SHP77 (cell line): ENCODE measurements at places on chromosomes 12 and 14.

DNA sequence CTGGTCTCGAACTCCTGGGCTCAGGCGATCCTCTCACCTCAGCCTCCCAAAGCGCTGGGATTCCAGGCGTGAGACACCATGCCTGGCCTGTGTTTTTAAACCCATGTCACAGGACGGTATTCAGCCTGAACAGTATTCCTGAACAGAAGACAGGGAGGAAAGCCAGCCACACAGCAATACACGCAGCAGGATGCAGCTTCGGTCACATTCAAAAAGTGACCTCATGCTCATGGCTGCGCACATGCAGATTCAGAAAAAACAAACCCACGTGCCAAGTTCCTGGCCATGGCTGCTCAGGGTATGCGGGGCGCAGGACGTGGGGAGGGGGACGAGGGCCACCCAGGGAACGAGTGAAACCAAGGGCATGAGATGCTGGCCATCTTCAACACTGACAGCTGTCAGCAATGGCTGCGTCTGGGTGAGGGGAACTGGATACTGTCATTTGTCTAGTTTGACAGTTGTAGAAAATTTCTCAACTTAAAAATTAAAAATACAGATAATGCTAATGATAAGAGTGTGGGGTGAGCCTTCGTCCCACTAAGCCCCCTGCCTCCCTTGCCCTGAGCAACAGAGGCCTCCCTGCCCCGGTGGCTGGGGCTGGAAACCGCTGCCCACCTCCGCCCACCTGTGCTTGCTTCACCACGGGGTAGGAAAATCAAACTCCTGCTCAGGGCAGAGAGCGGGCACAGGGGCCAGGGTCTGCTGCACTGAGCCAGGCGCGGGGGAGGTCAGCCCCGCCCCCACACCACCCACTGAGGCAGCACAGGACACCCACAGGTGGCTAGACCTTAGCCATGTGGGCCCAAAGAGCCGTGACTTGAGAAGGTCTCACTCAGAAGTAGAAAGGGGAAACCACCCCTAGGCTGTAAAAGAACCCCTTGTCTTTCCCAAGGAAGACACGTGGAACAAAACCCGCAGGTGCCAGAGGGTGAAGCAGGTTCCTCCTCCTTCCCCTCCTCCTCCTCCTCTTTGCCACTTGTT is 84.2 kb downstream of the SCARB1 start:
- DNase-seq = no peak

DNA sequence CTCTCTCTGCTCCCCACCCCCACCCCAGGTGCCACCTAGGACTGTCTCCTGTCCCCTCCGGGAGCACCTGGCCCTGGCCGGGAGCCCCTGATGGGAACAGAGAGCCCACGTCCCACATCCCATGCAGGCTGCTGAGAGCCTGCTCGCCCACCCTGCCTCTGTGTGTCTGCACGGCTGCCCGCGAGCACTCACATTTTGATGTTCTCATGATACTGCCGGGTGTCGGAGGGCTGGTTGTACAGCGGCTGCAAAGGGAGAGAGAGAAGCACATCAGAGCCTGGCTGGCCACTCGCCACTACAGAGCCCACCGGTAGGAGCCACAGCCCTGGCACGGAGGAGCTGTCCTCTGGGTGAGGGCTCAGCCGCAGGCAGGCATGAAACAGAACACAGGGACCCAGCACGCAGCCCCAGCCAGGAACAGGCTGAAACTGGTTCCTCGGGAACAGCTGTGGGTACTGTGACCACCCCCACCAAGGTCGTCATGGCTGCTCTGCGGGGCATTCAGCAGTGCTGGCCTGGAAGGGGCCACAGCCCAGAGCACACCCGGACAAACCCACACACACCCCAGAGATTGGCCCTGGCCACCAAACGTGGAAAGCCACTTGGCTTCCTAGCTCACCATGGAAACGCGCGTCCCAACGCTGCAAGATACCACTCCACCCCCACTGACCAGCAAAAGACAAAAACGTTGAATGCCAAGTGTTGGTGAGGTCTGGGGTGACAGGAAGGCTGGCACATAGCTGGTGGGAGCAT is 117.6 kb downstream of the NCOR2 start:
- no peak for DNase-seq

DNA sequence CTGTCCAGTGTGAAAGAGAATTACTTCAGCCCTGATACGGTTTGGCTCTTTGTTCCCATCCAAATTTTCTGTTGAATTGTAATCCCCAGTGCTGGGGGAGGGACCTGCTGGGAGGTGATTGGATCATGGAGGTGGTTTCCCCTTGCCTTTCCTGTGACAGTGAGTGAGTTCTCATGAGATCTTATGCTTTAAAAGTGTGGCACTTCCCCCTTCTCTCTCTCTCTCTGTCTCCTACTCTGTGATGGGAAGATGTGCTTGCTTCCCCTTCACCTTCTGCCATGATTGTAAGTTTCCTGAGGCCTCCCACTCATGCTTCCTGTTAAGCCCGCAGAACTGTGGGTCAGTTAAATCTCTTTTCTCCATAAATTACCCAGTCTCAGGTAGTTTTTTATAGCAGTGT is 5.5 kb upstream of the SLC15A5 start:
- no peak for DNase-seq

- DNase-seq = no peak
These were observed 23.1 kb downstream of the VASH1 start for GRCh38 chr14:76784266-76784874.

DNA sequence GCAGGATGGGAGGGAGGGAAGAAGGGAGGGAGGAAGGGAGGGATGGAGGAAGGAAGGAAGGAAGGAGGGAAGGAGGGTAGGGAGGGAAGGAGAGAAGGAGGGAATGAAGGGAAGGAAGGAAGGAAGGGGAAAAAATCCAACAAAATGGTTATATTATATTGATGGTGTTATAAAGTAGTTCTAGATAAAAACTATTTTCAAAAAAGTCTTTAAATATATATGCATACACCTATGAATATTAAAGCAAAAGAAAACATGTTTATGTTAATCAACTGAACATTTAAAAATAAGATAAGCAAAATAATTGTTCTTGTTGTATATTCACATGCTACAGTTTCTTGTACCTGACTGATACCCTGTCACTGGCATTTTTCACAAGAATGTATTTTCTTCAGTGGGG is 1.9 kb downstream of the BDKRB1 start:
- DNase-seq = no peak

- DNase-seq = no peak
These were observed 97.2 kb upstream of the SYT1 start for GRCh38 chr12:78767264-78767981.

GRCh38 chr12:25401547-25402345 is 151.0 kb upstream of the KRAS start:
- DNase-seq = no peak

GRCh38 chr12:106211973-106212372 is 35.8 kb downstream of the CKAP4 start:
- DNase-seq = peak; percentile 10

- DNase-seq = peak; percentile 20
These were observed 62.7 kb upstream of the HECTD1 start for GRCh38 chr14:31270196-31270772.

DNA sequence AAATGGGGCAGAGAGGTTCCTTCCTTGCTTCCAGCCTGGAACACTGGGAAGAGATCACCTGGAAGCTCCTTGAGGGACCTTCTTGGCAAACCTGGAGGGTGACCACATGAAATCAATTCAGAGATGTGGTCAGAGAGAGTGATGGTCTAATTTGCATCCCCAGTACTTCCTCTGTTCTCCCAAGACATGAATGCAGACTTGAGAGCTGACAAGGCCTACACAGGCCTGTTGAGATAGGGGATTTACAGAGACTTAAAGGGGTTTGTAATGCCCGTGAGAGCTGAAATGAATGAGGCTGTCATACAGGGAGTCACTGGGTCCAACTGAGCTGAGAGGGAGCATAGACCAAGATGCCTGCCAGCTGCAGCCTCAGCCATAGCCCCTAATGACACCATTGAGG is 45.1 kb downstream of the TMX1 start:
- no peak for DNase-seq

DNA sequence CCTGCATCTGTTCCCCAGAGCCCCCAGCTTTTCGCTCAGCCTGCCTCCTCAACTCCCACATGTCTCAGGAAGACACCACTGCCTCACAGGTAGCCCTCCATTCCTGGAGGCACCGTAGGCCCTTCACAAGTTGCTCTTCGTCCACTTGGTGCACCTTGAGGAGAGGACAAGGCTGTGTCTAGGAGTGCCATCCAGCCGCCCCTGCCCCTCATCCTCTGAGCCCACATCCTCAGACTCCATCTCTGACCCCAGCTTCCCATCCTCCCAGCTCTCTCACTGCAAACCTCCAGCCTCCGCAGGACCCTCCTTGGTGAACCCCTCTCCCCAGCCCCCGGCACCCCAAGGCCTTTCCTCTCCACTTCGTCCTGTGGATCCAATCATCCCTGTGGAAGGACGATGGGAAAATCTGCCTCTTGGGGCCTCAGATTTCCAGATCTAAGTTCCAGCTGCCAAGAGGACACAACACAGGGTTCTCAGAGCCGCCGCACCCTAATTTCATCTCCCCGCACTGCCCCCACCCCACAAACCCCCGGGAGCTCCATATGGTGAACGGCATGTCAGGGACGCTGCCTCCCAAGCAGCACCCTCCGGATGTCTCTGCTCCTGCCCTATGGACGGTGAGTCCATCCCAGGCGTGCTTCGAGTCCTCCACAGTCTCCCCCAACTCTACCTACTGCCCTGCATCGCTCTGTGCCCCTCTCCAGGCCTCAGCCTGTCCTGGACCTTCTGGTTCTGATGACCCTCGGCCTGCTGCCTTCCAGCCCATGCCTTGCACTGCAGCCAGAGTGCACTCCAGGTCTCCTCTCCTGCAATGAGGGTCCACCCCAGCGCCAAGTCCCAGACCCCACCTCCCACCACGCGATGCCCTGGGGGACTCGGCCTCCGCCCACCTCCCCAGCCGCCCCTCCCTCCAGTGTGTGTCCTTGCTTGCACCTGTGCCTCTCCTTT is 314.1 kb upstream of the DIO3 start:
- no peak for DNase-seq

GRCh38 chr14:70842851-70843462 is 33.6 kb upstream of the MAP3K9 start:
- DNase-seq = no peak

DNA sequence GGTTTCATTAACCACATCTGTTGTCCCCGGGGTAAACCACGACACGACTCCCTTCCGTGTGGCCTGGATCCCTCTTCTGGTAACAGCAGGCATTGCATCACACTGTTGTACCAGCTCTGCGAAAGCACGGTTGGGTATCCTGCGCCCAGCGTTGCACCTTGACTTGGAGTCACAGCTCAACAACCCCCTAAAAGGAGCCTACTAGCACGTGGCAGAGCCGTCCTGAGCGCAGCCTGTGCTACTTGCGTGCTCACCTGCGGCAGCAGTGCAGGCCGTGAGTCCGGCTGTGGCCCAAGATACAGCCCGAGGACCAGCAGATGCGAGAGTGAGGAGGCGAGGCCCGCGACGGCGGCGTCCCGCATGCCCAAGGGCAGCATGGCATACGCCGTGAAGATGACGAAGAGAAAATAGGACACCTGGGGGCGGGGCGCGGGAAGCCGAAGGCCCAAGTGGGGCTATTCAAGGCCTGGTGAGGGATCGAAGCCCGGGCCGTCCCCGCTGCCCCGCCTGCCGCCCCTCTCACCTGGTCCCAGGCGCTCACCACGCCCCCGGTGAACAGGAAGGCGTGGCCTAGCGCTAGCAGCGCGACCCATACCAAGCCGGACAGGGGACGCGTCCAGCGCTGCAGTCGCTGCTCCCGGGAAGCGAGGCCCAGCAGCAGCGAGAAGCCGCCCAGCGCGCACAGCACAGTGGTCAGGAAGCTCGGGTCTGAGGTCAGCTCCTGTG is 2.4 kb downstream of the ADCY4 start:
- DNase-seq = peak; percentile 76

DNA sequence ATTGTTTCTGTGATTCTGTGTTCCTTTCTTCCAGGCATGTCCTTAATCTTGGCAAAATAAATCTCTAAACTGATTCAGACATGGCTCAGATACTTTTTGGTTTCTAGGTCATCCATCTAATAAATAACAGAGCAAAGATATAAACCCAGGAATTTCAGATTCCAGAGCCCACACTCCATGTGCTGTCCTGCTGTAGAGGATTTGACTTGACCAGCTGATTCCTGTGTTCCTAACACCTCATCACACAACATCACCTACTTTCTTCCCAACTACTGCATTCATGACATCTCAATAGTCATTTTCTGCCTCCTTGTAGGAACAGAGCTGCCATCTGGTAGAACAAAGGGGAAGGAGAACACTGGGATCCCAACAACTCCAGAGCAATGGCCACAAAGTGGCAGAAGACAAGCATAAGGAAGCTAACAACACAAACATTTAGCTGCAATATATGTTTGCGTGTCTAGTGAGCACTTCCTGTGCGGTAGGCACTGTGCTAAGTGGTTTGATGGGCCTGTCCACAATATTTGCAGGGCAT is 91.9 kb upstream of the OVCH1 start:
- DNase-seq = no peak

GRCh38 chr12:106903241-106903945 is 52.3 kb upstream of the TMEM263 start:
- peak; percentile 62 for DNase-seq
